ENCODE measurements at places on chromosomes 5 and 9.

- DNase-seq: no peak
Measured at GRCh38 chr9:135077497-135078200, 9.8 kb upstream of the OLFM1 start.

- DNase-seq: no peak
Measured at GRCh38 chr5:123855609-123856008, 343.6 kb downstream of the CSNK1G3 start.

DNA sequence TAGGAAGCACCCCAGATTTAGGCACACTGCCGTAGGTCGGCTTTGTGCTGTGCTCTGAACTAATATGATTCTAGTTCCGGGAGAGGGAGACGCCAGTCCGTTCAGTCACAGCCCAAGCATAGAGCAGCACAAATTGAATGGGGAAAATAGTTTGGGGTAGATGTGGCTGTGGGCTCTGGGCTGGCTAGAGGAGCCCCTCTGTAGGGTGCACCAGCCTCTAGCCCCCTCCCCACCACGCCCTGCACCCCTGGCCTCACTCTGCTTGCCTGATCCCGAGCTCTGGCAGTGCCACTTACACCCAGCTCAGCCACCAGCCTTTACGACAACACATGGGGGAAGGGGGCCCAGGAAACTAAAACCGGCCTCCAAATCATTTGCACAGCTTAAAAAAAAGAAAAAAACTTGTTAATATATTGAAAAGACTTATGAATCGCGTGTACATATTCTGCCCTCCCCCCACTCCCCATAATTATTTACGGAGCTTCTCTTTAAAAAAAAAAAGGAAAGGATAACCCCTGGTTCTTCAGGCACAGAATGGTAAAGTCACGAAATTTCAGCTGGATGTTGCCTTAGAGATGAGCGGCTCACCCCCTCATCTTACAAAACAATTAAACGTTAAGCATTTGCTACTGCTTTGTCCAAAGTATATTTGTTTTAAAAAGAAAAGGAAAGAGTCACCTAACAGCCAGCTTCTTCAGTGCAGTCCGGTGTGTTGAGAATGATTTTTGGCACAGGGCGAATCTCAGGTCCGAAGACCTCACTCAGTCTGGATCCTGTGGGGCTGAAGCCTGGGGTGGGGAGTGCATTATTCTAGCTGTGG is 3.5 kb downstream of the LMX1B start:
- DNase-seq: no peak

DNA sequence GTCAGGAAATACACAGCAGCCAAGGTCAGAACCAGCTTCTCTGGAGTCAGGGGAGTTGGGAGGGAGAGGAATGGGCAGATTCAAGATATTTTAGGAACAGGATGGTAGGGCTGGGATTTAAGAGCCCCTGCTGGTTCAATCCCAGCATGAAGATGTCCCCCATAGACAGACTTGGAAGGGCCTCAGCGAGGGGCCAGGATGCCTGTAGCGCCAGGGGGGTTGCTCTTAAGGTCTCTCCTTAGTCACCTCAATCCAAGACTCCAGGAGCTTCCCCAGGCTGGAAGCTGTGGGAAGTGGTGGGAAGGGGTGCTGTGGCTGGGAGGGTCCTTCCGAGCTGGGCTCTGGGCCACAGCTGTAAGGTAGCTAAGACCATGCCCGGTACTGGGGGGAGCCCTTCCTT is 8.1 kb upstream of the TSPAN17 start:
- DNase-seq: no peak

- no peak for DNase-seq
Measured at GRCh38 chr9:343773-344172, 129.1 kb downstream of the DOCK8 start.

DNA sequence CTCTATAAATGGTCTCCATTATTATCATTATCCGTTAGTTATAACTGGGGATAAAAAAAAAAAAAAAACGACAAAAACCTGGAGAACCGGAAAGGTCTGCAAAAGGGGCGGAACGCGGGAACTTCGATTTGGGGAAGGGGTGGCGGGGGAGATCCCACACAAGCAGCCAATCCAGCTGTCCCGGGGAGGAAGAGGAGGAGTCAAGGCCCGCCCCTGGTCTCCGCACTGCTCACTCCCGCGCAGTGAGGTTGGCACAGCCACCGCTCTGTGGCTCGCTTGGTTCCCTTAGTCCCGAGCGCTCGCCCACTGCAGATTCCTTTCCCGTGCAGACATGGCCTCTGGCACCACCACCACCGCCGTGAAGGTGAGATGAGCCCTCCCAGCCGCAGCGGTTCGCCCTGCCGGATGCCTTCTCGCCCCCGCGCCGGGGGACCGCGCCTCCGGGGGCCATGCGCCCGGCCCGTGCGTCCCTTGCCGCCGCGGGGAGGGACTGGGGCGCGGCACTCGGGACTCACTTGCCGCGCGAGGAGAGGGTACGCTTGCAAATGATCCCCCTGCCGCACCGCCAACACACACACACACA is at the start of gene MTAP:
TSS of gene MTAP (plus strand) at position 219 of the 583 bp plus-strand sequence. CDS start at position 332, 113 bp downstream.
- peak; percentile 62 for DNase-seq

GRCh38 chr9:94174164-94174563 is 84.9 kb upstream of the ZNF169 start:
- DNase-seq: no peak

DNA sequence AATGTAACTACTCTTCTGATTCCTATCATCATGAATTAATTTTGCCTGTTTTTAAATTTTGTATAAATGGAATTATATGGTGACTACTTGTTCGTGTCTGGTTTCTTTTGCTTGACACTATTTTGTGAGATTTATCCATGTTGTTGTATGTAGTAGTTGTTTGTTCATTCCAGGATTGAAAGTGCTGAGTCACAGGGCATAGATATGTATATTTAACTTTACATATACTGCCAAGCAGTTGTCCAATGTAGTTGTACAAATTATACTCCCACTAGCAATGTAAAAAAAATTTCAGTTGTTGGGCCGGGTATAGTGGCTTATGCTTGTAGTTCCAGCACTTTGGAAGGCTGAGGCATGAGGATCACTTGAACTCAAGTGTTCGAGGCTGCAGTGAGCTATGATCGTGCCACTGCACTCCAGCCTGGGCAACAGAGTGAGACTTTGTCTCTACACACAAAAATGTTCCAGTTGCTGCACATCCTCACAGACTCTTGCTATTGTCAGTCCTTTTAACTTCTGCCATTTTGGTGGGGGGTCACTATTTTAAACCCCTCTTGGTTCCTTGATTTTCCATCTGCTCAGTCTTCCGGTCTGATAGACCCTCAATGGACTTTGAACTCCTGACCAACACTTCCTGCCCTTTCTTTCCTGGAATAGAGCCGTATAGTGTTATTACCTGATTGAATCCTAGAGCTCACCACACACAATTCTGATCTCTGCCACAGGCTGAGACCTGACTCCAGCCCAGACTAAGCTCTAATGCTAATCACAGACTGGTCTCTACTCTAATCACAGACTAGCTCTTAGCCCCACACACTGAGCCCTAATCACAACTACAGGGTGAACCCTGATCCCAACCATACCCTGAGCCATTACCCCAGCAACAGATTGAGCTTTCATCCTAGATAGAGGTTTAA is 69.3 kb upstream of the MELK start:
- DNase-seq: no peak

GRCh38 chr5:100828071-100828897 is 74.8 kb downstream of the ST8SIA4 start:
- DNase-seq: no peak

DNA sequence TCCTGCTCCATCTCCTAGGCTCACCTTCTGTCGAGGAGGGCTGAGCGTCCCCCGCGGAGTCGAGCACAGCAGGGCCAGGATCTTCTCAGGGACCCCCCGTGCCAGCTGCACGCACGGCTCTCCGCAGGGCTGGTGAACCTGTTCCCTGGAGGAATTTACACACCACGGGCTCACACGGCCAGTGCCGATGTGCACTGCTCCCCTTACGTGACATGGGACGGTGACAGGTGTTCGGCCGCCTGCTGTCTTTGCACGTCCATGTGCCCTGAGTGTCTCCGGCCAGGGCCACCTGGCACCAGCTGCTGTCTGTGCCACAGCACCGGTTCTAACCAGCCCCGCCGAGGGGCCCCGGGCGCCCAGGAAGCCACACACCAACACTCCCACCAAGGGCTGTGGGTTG is 8.7 kb upstream of the AGPAT2 start:
- no peak for DNase-seq

DNA sequence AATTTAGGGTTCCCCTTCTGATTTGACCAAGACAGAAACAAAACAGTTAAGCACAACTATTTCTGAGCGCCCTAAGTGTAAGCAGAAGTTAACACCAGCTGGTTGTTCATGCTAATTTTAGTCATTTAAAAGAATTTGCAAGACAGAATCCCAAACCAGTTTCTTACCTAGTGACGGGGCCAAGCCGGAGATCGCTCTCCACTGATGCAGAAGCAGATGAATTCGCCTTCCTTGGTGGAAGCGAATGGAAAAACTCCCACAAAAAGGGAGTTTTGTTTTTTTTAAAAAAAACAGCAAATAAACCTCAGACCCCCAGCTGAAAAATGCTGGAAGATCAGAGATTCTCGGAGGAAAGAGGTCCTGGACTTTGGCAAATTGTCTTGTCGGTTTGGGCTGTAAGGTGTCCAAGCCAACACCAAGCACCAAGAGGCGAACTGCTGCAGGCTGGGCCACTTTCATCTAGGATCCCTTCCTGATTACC is 47.4 kb upstream of the GLDC start:
- no peak for DNase-seq

- DNase-seq: no peak
Measured at GRCh38 chr5:147617711-147618350, 108.0 kb upstream of the DPYSL3 start.

DNA sequence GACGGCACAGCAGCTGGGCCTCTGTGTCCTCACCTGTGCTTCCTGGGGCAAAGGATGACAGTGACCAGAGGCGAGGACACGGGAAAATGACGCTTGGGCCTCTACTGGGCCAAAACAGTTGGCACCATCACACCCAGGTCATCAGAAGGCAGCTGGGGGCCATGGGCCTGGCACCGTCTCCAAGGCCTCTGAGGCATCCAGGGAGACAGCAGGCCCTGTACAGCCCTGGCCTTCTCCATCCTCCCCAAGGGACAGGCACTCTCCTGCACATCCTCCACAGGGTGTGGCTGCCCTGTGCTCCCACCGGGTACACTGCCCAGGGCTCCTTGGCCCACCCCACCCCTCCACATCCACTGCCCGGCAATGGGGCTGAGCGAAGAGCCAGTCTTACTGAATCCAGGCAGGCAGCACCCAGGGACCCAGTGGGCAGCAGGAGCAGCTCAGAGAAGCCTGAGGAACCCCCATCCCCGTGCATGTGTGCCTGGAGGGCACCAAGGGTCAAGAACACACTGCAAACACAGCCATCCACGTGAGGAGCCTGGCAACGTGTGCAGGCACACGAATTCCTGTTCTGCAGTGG is 4.0 kb downstream of the LPCAT1 start:
- no peak for DNase-seq

GRCh38 chr9:34363619-34364351 is 12.9 kb downstream of the MYORG start:
- DNase-seq: no peak

DNA sequence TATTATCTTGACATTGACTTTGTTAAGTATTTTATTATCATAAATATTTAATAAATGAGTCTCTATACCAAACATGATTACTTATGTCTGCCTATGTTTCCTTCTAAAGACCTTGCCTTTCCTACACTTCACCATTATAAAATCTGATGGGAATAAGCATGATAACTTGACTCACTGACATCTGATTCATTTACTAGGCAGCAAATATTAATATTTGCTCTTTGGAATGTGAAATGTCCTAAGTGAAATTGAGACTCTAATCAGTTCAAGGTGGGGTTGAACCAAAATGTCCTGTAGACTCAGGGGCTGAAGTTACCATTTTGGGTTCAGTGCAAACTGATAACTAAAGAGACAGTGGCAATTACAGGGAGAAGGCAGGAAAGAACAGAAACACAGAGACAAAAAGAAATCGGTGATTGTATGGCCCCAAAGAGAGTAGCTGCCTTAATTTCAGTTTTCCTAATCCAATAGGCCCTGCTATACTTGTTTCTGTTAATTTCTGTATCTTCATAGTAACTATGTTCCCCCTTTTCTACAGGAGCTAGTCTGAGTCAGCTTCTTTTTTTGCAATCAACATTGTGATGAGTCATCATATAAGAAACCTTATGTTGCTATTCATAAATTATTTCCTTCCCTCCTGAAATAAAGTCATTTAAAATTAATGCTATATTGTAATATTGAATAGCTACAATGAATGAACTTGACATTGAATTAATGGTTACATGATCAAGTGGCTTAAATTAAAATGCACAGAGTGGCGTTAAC is 296.8 kb downstream of the PDE4D start:
- DNase-seq: no peak

- no peak for DNase-seq
Measured at GRCh38 chr5:170584450-170585058, 80.7 kb downstream of the KCNIP1 start.

DNA sequence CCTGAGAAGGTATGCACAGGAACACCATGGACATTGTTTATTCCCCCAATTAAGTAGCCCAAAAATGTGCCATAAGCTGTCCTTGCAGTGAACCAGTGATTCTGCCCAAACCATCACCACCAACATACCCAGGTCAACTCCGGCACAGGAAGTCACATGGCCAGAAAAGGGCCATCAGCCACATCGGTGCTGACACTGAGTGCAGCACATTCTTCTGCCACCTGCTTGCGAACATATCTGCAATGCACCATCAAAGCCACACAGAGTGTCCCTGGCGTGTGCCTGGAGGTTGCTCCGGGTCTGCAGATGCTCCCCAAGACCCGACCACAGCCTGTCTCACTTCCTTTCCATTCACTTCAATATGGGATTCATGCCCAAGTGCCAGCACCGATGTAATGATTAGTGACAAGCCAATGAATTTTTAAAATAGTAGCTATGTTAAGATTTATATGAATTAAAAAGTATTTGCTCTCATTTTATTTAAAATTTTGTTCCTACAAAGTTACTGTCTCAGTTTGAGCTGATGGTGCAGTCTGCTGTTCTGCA is 37.6 kb downstream of the SYK start:
- no peak for DNase-seq

GRCh38 chr5:140075371-140075770 is 32.3 kb upstream of the NRG2 start:
- DNase-seq: no peak
